Ureter (tissue), 1 donor: ENCODE measurements at places on chromosomes 1 and 21.

DNA sequence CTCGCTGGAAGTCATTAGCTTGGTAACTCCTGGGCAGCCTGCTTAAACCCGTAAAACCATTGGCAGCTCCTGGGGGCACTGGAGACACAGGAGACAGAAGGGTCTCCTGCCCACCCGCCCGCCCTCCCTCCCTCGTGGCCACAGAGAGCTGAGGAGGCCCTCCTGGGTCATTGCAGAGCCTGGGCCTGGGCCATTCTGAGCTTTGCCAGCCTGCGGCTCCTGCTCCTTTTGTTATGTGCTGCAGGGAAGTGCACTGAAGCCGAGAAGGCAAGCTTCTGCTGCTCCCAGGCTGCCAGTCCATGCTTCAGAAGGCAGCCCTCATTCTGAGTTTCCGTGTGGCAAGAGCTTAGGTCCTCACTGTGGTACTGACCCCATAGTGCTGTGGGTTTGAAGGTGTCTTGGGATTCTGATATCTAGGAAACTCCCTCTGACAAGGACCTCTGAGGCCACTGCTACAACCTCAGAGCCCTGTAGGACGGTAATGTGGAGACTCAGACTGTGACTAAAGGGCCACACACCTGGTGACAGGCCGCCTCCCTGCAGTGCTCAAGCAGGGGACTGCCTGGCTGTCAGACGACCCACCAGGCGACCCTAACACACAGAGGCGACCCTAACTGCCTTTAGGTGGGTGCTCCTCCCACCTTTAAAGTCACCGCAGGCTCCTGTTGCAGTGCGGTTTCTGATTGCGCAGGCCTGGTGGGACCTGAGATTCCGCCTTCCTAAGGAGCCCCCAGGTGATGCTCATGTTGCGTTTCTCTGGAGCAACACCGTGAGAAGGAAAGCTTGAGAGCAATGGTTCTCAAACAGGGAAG lies 118.7 kb downstream of the IER5 start:
- DNase-seq, result no peak

- DNase-seq, result peak; percentile 95
Observed at GRCh38 chr1:151539321-151540020, 638 bp upstream of the TUFT1 start.

DNA sequence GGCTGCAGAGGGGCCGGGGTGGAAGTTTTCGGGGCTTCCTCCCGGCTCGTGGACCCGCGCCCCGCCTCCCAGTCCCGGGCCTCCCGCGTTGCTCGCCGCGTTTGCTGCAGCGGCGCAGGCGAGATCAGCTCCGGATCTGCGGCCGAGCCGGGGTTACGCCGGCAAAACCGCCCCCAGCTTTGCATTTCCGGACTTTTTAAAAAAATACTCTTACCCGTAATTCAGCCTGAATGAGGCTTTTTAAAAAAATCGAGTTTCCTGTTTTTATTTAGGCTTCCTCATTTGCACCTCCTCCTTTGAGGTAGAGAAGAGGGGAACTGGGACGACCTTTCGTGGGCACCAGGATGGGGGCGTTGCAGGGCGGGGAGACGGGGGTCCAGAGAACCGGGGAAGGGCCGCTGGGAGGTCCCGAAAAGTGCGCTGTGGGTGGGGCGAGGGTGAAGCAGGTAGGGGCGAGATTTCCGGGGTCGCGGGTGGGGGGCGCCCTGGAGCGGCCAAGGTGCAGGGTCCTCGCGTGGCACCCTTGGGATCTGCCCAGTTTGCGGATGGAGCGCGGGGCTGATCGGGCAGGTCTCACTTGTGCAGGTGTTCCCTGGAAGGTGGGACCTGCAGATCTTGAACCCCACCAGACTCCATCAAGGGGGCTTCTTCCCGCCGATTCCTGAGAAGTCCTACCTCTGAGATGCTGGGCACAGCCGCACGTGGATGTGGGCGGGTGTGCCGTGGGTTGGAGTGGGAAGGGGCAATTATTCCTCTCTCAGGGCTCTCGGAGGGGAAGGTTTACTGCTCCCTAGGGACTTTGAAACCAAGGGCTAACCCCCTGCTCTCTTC lies 1.1 kb downstream of the PIK3CD start:
- no peak for DNase-seq

DNA sequence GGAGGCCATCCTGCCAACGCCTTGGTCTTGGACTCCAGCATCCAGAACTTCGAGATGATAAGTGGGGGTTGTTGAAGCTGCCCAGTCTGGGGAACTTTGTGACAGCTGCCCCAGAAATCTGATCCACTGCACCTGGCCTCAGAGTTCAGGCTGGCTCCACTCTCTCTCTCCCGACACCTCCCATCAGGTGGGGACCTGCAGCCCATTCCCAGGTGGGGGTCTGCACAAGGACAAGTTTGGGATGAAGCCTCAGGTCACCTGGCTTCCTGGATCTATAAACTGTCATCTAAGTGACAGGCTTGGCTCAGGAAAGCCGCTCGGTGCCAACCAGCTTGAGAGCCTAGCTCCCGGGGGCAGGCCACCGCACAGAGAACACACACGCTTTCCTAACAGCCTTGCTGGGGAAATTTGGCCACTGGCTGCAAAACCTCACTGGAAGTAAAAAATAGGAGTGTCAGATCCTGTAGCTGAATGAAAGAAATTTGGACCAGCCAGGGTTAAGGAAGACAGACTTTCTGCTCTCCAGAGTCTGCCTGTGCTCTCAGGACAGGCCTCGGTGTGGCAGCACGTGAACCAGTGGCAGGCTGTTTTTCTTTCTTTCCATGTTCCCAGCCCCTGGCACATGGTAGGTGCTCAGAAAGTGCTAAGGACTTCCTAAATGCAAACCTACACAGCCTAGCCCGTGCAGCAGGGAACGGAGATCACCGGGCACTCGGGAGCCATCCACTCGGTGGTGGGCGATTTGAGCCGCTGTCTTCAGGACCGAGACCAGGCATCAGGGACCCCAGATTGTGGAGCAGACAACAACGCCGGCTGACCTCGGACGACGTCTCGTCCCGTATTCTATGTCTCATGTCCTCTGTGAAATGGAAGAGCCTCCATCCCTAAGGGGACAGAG lies 42.6 kb upstream of the LBR start:
- DNase-seq, result peak; percentile 40

DNA sequence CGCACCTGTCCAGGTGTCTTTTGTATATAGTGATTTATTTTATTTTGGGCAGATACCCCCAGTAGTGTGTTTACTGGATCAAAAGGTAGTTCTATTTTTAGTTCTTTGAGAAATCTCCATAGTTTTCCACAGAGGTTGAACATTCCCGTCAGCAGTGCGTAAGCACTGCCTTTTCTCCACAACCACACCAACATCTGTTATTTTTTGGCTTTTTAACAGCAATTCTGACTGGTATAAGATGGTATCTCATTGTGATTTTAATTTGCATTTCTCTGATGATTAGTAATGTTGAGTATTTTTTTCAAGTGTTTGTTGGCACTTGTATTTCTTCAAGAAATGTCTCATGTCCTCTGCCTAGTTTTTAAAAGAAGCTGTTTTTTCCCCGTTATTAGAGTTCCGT lies 39.2 kb downstream of the FOXJ3 start:
- DNase-seq, result no peak

DNA sequence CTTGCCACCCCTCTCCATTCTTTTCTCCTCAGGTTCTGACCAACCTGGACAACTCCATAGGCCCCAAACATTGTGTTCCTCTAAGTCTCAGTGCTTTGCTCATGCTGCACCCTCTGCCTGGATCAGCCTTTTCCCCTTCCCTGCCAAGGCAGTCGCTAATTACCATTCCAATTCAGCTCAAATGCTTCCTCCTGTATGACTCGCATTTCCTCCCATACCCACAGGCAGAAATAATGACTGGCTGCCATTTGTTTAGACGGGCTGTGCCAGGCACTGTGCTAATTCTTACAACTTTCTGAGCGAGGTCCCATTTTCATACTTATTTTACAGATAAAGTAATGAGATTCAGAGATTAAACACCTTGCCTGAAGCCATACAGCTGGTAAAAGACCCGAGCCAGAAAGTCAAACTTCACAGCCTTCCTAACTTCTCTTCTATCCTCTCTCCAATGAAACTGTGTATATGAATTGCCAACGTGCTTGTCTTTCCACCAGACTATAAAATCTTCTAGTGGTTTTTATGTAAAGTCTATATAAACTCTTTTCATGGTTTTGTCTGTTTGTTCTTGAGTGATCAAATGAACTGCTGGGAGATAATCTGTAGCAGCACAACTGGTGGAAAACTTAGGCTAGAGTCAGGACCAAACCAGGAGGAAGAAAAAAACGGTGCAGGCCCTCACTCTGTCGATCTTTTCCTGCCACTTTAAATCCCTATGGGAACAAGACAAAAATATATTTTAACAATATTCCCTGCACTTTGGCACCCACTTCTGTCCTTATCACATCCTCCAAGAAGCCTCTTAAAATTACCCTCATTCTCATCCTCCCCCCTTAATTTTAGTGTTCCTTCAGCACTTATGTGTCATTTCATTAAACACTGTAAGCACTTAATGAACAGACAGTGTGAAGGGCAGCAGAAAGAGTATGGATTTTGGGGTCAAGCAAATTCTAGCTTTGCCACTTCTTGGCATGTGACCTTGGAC lies 33.7 kb downstream of the RAB3B start:
- DNase-seq, result no peak

DNA sequence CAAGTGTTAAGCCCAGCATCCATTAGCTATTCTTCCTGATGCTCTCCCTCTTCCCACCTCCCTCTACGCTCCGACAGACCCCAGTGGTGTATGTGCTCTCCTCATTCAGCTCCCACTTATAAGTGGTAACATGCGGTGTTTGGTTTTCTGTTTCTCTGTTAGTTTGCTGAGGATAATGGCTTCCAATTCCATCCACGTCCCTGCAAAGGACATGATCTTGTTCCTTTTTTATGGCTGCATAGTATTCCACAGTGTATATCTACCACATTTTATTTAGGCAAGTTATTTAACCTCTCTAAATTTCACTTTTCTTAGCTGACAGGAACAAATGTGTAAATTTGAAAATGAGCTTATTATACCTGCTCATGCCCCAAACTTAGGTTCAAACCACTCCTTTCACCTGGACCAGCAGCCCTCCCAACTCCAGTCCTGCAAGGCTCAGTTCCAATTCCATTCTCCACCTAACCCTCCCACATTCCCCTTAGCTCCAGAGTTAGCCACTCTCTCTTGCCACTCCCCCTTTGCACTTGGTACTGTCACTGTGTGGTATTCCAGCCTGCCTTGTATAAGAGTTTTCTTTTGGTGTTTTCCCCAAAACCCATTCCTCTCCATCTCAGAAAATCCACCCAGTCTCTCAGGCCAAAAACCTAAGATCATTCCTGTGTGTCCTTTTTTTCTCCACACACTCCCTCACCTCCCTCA lies 1.7 kb upstream of the PEF1 start:
- DNase-seq, result no peak

DNA sequence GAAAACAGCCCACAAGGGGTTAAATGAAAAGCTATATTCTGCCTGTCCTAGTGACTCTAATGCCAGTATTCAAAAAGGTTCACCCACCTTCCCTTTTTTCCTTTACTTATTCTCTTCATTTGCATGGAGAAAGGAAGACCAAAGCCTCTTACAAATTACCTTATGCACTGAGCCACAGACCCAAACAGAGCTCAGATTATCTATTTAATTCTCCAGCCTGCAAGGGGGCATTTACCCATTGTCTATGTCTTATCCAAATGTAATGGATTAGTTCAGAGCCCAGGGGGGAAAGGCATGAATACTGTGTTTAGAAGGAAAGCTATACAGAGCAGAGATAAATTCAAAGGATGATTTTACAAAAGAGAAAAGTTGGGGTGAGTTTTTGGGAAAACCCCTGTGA lies 388.5 kb downstream of the OMA1 start:
- DNase-seq, result no peak

GRCh38 chr1:41496080-41497055 lies 11.9 kb upstream of the EDN2 start:
- DNase-seq, result peak; percentile 91

DNA sequence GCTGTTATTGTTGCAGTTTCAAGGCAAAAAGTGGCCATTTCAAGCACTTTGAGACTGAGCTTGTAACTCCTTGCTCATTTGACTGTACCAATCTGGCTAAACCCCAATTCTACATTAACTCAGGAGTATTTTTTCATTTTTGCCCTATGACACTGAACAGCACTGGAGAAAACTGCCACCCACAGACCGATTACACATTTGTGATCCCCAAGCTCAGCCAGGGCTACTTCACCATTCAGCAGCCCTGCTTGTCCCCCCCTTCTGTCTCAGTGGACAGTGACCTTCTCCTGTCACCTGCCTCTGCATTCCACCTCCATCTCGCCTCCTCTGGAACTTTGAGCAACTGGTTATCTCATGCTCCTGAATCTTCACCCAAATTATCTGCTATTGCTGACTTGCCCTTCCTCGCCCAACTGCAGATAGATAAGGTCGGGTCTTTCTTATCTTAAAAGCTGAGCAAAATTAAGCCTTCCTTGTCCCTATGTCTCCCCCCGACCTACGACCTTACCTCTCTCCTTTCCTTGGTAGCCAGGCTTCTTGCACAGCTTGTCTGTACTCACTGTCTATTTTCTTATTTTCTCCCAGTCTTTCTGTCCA lies 25.3 kb downstream of the SPATA46 start:
- no peak for DNase-seq

DNA sequence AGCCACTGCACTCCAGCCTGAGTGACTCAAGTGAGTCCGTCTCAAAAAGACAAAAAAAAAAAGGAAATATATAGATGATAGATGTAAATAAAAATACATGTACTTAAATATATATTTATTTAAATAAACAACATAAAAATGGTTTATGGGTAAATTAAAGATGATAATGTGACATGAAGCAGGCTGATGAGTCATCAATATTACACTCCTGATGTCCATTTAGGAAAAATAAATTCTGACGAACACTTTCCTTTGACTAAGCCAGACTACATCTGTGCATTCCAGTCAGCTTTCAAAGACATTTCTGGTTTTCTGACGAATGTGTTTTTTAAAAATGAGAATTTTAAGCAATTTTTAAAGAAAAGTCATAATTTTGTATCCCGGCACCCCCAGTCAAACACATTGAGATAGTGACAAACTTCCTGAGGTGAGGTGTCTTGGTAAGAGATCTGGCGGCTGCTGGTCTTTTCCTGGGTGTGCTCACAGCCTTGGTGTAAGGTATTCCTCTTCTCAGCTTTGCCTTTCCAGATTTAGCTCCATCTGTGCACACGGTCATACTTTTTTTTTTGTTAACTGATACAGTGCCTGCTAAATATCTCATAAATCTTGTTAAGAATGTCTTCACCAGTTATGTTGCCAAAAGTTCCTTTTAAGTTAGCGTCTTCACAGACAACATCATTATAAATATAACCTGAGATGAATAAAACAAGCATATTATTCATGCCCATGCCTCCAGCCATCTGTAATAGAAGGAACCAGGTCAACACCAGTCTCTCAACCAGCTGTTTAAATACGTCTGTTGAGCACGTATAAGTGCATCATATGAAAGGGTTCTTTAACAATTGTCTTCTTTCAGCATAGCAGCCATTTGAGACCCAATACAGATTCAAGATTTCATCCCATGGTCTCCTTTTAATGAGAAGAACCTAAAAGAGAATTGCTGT lies 214.5 kb upstream of the PLD5 start:
- DNase-seq, result no peak

GRCh38 chr1:206560007-206560716 lies 52.1 kb downstream of the EIF2D start:
- no peak for DNase-seq

DNA sequence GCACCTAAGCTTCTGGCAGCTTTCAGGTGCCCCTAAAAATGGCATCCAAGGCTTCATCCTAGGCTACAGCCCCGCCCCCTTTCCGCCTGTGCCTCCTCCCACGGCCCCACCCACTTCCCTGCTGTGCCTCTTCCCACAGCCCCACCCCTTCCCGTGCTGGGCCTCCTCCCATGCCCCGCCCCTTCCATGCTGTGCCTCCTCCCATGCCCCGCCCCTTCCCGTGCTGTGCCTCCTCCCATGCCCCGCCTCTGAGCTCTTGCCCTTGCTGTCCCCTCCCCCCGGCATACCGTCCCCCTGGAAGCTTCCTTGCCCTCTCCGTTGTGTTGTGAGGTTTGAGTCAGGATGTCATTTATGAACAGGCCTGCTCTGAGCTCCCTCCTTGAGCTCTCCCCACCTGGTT lies 228.5 kb upstream of the AJAP1 start:
- DNase-seq, result no peak
